Activated CD4-positive, alpha-beta T cell treated with anti-CD3 and anti-CD28 coated beads, Interleukin-2, amount 10 ng/mL, durations not matched to agents 24 days and 14 days (primary cell): ENCODE measurements at places on chromosomes 4 and X. TPM values are rescaled to one million over a fixed set of nuclear protein-coding genes. Genes with fewer than 3 reads are reported as not detected.

DNA sequence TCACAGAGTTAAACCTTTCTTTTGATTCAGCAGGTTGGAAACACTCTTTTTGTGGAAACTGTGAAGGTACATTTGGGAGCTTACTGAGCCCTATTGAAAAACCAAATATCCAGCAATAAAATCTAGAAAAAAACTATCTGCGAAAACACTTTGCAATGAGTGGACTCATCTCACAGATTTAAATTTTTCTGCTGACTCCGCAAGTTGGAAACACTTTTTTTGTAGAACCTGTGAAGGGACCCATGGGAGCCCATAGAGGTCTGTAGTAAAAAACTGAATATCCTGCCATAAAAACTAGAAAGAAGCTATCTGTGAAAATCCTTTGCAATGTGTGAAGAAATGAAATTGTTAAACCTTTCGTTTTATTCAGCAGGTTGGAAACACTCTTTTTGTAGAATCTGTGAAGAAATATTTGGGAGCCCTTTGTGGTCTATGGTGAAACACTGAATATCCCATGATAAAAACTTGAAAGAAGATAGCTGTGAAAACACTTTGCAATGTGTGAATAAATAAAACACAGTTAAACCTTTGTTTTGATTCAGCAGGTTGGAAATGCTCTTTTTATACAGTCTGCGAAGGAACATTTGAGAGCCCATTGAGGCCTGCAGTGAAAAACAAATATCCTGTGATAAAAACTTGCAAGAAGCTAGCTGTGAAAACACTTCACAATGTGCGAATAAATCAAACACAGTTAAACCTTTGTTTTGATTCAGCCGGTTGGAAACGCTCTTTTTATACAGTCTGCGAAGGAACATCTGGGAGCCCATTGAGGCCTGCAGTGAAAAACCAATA lies 22.3 kb upstream of the DCUN1D4 start:
- H3K4me1 ChIP-seq = no peaks in the 10 kb centered on the region
- H3K27me3 ChIP-seq = no peaks in the 10 kb centered on the region
- no peak for DNase-seq
- no peaks in the 10 kb centered on the region for H3K36me3 ChIP-seq

DNA sequence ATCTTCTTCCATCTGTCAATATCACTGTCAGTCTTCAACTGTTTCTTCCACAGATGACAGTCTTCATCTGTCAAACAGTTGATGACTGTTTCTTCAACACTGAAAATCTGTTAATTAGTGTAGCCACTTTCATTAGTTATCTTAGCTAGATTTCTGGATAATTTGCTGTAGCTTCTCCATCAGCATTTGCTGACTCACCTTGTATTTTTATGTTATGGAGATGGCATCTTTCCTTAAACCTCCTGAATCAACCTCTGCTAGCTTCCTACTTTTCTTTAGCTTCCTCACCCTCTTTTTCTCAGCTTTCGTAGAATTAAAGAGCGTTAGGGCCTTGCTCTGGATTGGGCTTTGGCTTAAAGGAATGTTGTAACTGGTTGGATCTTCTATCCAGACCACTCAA lies 25.1 kb downstream of the USP53 start:
- peaks cover 17% of the 10 kb centered on the region for H3K36me3 ChIP-seq
- H3K27me3 ChIP-seq = no peaks in the 10 kb centered on the region
- H3K27ac ChIP-seq = peak overlapping the region; percentile 78

- H3K36me3 ChIP-seq = peaks cover 54% of the 10 kb centered on the region
- no peak overlapping the region for H3K4me3 ChIP-seq
- no peaks in the 10 kb centered on the region for H3K27me3 ChIP-seq
- peaks cover 14% of the 10 kb centered on the region for H3K4me1 ChIP-seq
- no peak for DNase-seq
These were observed 98.9 kb downstream of the KLHL8 start for GRCh38 chr4:87121341-87122065.

DNA sequence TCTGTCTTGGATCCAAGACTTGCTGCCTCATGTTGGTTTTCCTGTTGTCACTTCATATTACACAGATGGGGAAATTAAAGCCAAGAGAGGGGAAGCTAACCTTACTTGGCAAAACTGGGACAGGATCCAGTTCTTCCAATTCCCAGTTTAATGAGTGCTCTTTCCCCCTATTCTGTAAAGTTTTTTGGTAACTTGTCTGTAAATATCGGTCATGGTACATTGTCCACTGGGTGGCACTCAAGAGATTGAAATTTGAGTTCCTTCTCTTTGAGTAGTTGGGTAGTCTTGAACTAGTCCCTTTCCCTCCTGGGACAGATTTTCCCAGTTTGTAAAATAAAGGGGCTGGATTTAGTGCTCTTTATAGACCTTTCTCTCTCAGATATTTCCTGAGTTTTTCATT lies 12.4 kb upstream of the EOLA2 start:
- H3K4me3 ChIP-seq = no peak overlapping the region
- peaks cover 9% of the 10 kb centered on the region for H3K36me3 ChIP-seq
- no peak overlapping the region for H3K27ac ChIP-seq
- no peaks in the 10 kb centered on the region for H3K4me1 ChIP-seq
- DNase-seq = peak; percentile 68

- H3K36me3 ChIP-seq = no peaks in the 10 kb centered on the region
- no peak for DNase-seq
- H3K4me1 ChIP-seq = no peaks in the 10 kb centered on the region
- H3K27me3 ChIP-seq = no peaks in the 10 kb centered on the region
- H3K4me3 ChIP-seq = no peak overlapping the region
These were observed 527.4 kb downstream of the SH3BGRL start for GRCh38 chrX:81729269-81729777.

DNA sequence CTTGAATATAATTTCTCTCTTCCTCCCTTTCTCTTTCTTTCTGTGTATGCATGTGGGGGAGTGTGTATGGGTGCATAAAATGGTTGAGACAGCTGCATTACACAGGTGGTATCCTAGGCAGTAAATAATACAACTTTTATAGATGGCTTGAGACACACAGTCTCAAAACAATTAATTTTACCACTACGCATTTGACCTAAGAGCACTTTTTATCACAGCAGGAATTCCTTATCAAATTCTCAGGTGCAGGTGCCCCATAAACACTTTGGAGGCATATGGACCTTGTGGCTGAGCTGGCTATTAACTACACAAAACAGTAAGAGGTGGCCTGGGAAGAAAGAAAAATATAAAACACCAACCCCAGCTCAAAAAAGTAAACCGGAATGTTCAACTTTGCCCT lies 91.3 kb downstream of the RASGEF1B start:
- DNase-seq = peak; percentile 16
- no peak overlapping the region for H3K27ac ChIP-seq
- H3K36me3 ChIP-seq = no peaks in the 10 kb centered on the region
- H3K4me1 ChIP-seq = no peaks in the 10 kb centered on the region

DNA sequence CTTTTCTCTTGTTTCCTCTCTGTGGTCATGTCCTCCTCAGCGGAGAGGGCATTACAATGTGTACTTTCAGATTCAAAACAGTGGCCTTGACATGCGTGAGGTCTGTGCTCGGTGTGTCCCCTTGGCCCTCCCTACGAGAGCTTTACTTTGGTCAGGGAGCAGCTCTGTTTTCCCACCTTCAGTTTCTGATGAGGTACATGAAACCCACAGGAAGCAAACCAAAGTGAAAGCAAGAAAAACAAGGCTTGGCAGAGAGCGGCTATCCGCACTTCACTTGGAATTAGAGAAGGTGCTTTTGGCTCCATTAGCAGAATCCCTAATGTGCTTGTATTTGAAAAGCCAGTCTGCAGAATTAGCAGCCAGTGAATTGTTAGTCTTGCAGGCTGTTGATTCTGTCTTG lies 19.5 kb upstream of the BOD1L1 start:
- H3K4me3 ChIP-seq = peak overlapping the region; percentile 46
- H3K27ac ChIP-seq = no peak overlapping the region
- peak; percentile 63 for DNase-seq
- no peaks in the 10 kb centered on the region for H3K36me3 ChIP-seq
- H3K27me3 ChIP-seq = peaks cover 24% of the 10 kb centered on the region
- peaks cover 2% of the 10 kb centered on the region for H3K4me1 ChIP-seq

DNA sequence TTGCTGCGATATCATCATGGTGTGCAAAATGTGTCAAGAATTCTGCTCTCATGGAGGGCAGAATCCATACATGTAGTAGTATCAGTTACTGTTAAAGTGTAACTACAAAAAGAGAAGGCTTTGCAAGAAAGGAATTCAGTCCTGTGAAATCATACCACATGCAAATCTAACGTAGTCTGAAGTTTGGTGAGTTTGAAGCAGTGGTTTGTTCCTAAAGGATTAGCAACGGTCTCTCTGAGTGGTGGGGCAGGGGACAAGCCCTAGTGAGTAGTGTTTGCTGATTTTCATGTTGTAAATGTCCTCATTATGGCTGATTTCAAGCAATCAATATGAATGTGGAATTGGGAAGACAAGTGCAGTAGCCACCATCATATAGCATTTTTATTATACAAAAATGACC lies 47.1 kb upstream of the CLNK start:
- peaks cover 15% of the 10 kb centered on the region for H3K36me3 ChIP-seq
- H3K4me3 ChIP-seq = peak overlapping the region; percentile 51
- H3K27me3 ChIP-seq = no peaks in the 10 kb centered on the region

DNA sequence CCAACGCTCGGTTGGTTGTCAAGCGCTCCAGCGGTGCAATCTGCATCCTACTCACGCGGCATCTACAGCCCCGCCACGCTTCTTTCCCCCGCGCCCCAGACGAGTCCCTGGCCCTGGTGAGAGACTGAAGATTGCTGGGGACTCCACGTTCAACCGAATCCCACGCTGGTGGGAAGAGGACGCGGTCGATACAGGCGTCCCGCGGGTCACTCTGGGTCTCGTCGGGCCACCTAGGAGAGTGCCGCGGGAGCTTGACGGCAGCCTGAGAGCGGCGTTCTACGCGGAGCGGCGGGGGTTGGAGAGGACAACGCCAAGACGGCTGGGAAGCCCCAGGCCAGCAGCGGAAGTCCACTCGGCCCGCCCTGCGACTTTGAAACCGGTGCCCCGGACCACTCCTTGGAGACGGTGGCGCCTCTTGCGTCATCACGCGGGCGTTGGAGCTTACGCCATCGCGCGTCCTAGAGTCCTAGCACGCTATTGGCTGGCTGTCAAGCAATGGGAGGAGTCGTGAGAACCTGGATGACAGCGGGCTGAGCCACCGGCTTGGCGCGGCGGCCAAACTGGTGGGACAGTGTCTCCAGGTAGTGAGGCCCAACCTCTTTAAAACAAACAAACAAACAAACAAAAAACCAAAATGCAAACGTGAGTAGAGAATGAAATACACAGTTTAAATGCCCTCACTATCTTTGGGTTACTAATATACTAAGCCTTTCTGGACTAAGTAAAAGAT lies at the start of gene SCLT1:
SCLT1 (minus strand) TSS at position 349 of the 730 bp plus-strand sequence. CDS start 436 bp downstream, outside the sequence.
- H3K4me3 ChIP-seq = peak within 1 kb of the TSS; percentile 53
- peaks cover 6% of the 10 kb centered on the region for H3K36me3 ChIP-seq
- peak; percentile 99 for DNase-seq
- H3K4me1 ChIP-seq = peaks cover 42% of the 10 kb centered on the region
- no peaks in the 10 kb centered on the region for H3K27me3 ChIP-seq

- no peaks in the 10 kb centered on the region for H3K27me3 ChIP-seq
- no peak overlapping the region for H3K4me3 ChIP-seq
- DNase-seq = no peak
- H3K36me3 ChIP-seq = no peaks in the 10 kb centered on the region
- H3K4me1 ChIP-seq = peaks cover 5% of the 10 kb centered on the region
These were observed 17.5 kb downstream of the CCDC160 start for GRCh38 chrX:134254511-134254910.

GRCh38 chr4:184387351-184387750 lies 87.0 kb downstream of the IRF2 start:
- no peaks in the 10 kb centered on the region for H3K27me3 ChIP-seq
- DNase-seq = no peak
- H3K36me3 ChIP-seq = peaks cover 66% of the 10 kb centered on the region
- H3K4me3 ChIP-seq = no peak overlapping the region
- no peak overlapping the region for H3K27ac ChIP-seq
- peaks cover 43% of the 10 kb centered on the region for H3K4me1 ChIP-seq

DNA sequence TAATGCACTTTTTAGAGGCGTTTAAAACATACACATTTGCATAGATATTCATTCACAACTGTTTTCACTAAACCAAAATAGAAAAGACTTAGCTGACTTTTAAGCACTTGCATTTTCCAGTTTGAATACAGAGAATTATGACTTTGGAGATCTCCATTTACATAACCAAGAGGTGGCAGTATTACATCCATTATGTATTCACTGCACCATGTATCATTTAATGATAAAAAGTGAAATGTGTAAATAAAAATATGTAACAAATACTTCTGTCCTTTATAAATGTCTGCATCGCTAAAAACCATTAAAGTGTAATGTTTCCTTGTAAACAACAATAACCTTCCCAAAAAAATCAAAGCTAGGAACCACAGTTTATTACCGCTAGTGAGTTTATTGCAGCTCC lies 413.2 kb downstream of the FGF13 start:
- no peak overlapping the region for H3K4me3 ChIP-seq
- no peak overlapping the region for H3K27ac ChIP-seq
- no peaks in the 10 kb centered on the region for H3K36me3 ChIP-seq
- no peaks in the 10 kb centered on the region for H3K4me1 ChIP-seq

WAS gene
- total RNA-seq = 99.0 and 104 TPM in 2 replicates

USP26 gene
- total RNA-seq = not detected in 2 replicates

DRP2 gene
- total RNA-seq = 0.28 and 0.31 TPM in 2 replicates

AFM gene
- total RNA-seq = not detected in 2 replicates

SPANXA1 gene
- total RNA-seq = not detected in 2 replicates
